ENCODE measurements at places on chromosomes 6 and 20. TPM values are rescaled to one million over a fixed set of nuclear protein-coding genes. Genes with fewer than 3 reads are reported as not detected.

The SCUBE3 gene
- total RNA-seq = 0.36 TPM

The NHSL1 gene
- 5.3 TPM for total RNA-seq

The SPATS1 gene
- total RNA-seq = not detected

The MOCS1 gene
- total RNA-seq = 7.3 TPM

The ZSCAN12 gene
- 8.4 TPM for total RNA-seq

The PGC gene
- total RNA-seq = not detected

The PRSS16 gene
- not detected for total RNA-seq

The XKR7 gene
- total RNA-seq = 0.02 TPM

The SLC17A3 gene
- not detected for total RNA-seq

The RIPOR2 gene
- total RNA-seq = 3.9 TPM

The PSORS1C2 gene
- not detected for total RNA-seq

The CST7 gene
- total RNA-seq = not detected

The NRN1 gene
- total RNA-seq = 110 TPM

The ULBP1 gene
- total RNA-seq = 0.99 TPM

The EDN1 gene
- total RNA-seq = 0.10 TPM

The ADGB gene
- 0.43 TPM for total RNA-seq

Measured in SJCRH30 (cell line).